ENCODE measurements at places on chromosomes 4 and X.

DNA sequence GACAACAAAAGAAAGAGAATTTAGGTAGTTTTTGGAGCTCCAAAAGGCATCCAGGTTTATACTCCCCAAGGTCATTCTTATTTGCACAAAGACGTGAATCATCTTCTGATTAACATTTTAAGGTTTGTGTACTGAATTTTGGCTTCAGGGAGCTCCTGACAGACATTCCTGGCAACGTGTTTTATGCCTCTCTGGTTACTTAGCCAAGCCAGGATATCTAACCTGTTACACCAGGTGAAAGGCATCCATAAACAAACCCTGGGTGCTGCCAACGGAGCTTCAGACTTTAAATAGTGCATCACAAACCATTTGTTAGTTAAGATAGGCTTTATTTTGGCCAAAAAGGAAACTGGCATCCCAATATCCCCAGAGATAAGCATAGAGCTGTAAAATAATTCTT, 997.3 kb downstream of the ARAP2 start:
- DNase-seq: no peak

GRCh38 chrX:10926404-10926803, 184.7 kb upstream of the HCCS start:
- DNase-seq: no peak

DNA sequence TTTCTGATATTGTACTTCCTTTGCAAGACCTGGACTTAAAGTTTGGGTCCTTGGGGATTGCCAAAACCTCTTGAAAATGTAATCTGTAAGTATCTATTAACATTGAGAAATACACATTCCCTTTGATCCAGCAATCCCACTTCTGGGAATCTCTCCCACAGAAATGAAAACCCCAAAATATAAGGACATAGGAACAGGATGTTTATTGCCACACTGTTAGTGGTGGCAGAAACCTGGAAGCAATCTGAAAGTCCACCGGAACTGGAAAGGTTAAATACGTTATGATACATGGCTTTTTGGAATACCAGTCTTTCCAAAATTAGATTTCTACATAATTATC, 71.2 kb upstream of the STX18 start:
- peak; percentile 4 for DNase-seq

- no peak for DNase-seq
Observed at GRCh38 chr4:136203199-136203598, 1329.1 kb downstream of the PCDH18 start.

DNA sequence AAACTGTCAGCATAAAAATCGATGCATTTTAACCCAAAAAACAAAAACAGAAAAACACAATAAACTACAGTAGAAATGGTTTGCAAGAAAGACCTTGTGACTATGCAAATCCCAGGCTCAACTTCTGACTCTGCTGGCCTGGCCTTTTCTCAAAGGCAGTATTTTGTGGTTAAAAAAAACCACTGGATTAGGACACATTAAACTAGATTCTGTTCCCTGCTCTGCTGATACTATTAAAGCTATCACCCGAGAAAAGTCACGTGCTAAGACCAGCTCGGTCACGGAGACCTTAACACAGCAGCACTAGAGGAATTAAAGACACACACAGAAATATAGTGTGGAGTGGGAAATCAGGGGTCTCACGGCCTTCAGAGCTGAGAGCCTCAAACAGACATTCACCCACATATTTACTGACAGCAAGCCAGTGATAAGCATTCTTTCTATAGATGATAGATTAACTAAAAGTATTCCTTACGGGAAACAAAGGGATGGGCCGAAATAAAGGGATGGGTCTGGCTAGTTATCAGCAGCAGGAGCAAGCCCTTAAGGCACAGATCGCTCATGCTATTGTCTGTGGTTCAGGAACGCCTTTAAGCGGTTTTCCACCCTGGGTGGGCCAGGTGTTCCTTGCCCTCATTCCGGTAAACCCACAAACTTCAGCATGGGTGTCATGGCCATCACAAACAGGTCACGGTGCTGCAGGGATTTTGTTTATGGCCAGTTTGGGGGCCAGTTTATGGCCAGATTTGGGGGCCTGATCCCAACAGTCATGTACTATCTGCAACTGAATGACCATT, 16.1 kb downstream of the CBR4 start:
- peak; percentile 31 for DNase-seq

- DNase-seq: no peak
Observed at GRCh38 chrX:63530654-63531053, 179.5 kb upstream of the SPIN4 start.

DNA sequence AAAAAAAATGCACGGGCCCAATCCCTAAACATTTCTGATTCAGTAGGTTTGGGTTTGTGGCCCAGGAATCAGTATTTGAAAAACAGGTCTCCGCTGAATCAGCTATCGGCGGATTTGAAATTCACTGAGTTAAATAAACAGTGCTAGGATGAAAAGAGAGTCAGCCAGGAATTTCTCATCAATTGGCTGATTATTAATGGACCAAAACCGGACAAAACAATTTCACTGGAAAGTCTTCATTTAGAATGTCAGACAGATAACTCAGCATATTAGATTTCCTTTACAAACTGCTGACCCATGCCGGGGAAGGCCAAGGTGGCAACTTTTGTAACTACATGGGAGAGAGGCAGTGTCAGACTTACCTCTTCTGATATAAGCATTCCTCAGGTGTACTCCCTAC, 99.4 kb upstream of the LSM6 start:
- no peak for DNase-seq

- DNase-seq: peak; percentile 94
Observed at GRCh38 chr4:26048378-26048882, 134.4 kb downstream of the SMIM20 start.

DNA sequence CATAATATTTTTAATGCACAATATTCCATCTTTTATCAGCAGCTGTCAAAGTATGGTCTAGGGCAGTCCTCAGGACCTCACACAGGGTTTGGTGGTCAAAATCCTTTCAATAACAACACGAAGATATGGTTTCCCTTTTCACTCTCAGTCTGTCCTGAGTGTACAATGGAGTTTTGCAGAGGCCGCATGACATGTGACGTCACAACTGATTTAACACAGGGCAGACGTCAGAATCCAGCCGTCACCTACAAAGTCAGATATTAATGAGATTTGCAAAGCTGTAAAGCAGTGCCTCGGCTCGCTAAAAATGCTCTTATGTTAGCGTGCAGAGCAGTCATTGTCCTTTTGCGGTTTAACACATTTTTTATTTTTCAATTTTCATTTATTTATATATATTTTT, 12.5 kb downstream of the ABLIM2 start:
- DNase-seq: no peak

DNA sequence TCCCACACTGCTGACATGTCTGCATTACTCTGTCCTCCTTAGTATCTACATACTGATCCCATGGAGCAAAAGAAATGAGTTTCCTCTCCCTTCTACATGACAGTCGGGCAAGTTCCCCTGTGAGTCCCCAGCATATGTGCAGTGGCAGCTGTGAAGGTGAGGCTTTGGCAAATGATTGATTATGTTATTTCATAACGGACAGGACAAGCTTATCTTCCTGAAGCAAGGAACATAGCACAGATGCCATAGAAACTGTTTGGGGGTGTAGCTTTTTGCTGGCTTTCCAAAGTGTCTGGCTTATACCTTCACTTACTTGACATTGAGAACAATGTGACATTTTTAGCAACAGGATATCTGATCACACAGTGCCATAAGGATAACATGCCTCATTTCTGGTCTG, 136.8 kb upstream of the PDLIM3 start:
- DNase-seq: no peak

DNA sequence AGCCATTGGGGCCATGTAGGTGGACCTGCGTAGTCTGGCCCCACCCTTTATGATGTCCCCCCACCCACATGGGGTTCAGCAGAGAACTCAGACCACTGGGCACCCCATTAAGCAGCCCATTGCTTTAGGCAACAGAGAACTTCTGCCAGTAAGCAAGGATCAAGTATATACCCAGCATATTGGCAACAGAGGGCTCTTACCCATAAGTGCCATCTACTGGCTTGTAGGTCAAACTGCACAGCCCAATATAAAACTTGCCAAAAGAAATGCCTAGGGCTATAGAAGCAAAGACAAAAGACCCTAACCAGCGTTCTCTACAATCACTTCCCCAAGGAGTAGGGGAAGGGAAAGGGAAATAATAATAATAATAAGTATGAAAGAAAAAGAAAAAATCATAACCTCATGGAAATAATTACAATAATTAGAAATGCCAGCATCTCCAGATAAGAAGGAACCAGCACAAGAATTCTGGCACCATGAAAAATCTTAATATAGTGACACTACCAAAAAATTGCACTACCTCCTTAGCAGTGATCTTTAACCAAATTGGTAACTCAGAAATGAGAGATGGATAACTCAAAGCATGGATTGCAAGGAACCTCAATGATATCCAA, 1090.7 kb downstream of the FAT4 start:
- DNase-seq: peak; percentile 40

- DNase-seq: peak; percentile 90
Observed at GRCh38 chr4:118834960-118835569, 861 bp downstream of the SEC24D start.

- DNase-seq: no peak
Observed at GRCh38 chr4:155535802-155536454, 130.7 kb upstream of the GUCY1A1 start.

DNA sequence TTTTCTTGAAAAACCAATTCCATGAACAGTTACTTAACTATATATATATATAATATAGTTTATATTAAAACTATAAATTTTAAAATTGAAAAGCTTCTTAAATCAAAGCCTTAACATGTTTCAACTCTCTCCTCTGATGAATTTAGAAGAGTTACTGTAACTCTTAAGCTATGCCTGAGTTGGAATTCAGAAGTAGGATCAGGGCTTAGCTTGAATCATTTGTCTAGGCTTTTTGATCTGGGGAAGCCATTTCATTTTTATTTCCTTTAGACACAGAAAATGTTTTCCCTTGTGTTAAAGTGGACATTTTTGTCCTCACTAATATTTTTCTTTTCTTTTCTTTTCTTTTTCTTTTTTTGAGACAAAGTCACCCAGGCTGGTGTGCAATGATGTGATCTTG, 40.4 kb upstream of the PDLIM5 start:
- DNase-seq: no peak

- DNase-seq: no peak
Observed at GRCh38 chr4:17317526-17317925, 194.4 kb downstream of the QDPR start.

DNA sequence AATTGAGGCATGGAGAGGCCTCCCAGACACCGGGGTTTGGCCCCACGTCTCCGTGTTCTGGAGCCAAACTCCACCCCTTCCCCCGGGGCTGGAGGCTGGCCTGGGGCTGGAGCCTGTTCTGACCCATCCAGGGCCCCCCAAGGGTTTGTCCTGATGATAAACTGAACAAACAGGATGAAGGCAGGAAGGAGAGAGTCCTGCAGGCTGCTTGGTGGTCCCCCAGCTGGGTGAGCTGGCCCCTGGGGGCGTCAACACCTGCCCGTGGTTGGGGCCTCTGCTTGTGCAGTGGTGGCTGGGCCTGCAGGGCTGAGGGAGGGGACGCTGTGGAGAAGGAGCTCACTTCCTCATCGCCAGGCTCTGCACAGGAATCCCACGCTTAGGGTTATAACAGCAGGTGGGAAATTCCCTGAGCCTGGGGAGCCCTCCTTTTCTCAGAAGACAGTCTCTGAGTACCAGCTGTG, 2.3 kb downstream of the SH3TC1 start:
- no peak for DNase-seq

DNA sequence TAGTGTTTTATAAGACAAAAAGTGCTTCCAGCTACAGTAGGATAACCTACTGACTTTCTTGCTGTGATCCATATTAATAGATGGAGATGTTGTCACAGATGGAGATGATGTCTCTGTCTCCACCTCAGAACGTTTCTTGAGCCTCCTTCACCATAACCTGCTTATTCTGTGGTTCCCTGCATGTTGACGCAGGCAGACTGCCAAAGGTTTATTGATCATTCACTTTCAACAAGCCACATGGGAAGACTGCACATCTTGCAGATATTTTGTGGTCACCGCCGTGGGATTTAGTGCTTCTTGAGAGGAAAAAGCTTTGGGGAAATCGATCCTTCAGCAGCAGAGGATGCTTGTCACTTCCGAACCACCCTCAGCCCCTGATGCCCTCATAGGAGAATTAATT, 943.0 kb upstream of the PRKX start:
- DNase-seq: no peak

DNA sequence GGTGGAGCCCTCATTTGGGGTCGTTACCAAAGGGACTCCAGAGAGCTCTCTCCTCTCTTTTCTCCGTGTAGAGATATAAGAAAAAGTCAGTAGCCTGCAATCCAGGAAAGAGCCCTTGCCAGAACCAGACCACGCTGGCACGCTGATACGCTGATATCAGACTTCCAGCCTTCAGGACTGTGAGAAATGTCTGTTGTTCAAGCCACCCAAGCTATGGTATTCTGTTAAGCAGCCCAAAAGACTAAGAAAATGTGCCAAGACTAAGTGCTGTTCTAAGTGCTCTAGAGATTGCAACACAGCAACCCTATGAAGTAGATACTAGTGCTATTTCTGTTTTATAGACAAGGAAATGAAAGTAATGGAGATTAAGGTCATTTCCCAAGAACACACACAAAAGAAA, 205.7 kb downstream of the CAMK2D start:
- no peak for DNase-seq

DNA sequence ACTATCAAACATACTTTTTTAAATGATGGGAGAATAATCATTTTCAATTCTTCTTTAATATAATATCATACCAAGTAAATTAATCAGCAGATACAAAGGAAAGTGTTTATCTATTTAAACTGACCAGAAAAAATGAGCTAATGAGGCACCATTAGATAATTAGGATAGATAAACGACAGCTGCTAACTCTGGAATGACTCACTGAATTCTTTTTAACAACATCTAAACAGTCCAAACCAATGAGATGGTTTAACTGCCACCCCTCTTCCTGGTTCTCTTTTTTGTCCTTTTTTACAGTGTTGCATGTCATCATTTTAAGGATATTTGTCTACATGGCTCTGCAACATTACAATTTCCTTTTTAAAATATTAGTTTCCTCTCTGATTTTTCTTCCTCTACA, 41.6 kb downstream of the UNC5C start:
- DNase-seq: no peak

GRCh38 chr4:101693842-101694398, 96.6 kb upstream of the BANK1 start:
- DNase-seq: no peak

All from adipocyte (in vitro differentiated cells).